ENCODE measurements at places on chromosomes 3 and 15.

- peak; percentile 82 for DNase-seq
These were observed 64.3 kb downstream of the FNDC3B start for GRCh38 chr3:172103724-172104123.

GRCh38 chr15:51775967-51776816, 24.8 kb downstream of the TMOD2 start:
- peak; percentile 57 for DNase-seq

DNA sequence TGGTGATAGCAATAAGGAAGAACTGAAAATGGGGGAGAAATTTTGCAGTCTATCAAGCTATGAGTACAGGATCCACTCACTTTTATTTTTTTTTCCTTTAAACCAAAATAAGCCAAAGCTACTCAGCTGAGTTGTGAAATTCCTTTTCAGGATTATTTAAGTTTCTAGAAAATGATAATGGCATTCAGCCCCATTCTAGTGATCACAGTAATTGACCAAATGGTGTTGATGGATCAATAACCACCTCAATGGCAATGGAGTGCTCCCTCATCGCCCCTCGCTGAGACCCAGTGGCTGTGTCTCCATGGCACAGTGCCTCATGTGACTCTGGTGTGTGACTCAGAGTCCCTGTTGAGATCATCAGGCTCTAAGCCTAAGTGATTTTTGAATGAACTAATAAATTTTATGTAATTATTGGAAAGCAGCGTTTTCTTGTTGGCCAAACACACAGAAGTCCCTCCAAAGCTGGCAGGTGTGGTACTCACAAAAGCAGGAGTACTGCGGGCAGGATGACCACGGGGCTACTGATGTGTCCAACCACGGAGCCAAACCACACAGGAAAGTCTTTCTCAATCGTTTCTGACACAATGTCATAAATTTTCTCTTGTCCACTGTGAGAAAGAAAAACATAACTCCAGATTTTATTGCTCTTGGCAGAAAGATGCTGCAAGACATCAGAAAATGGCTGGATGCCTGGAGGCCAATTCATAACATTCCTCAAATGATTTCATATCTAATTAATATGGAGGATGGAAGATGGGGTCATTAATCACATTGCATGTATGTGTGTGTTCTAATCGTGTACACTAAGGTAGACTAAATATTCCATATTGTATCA, 14.4 kb upstream of the STARD5 start:
- peak; percentile 97 for DNase-seq

- DNase-seq: no peak
These were observed 26.3 kb upstream of the AVEN start for GRCh38 chr15:34065261-34065660.

DNA sequence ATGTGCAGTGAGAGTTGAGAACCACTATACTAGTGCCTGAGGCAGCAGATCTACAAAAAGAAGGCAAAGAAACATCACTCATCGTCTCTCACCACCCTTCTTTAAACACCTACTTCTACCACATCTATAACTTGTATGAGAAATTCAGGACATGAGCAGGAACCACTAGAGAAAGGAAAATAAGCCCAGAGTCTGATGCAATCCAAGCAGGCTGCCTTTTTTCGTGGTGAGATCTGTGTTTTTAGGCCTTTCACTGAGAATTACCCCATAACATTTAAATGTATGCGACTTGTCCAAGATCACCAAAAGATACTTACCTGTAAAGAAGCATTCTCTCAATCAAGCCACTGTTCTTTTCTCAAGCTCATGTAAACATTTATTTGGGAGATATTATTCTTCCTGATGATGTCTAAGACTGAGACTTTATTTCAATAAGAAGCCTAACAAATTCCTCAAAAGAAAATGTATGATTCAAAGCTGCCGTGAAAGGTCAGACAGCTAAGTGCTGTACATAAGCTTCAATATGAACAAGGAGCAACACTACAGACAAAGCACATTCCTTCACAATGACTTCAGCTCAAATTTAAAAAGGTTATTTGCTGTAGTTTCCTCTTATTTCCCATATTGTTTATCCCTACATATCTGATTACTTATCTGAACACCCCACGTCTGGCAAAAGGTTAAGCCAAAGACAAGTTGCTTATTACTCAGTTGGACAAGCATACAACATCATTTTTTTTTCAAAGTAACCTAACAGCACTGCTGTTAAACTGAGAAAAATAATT, 16.5 kb downstream of the SPICE1 start:
- DNase-seq: peak; percentile 61

DNA sequence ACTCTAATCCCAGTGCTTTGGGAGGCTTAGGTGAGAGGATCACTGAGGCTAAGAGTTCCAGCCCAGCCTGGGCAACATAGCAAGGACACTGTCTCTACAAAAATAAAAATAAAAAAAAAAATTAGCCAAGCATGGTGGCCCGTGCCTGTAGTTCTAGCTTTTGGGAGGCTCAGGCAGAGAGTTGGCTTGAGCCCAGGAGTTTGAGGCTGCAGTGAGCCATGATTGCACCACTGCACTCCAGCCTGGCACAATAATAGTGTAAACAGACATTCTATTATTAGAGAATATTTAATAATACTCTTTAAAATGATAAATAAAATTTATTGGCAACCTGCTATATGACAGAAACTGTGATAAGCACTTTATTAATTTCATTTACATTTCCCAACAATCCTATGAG, 908.9 kb downstream of the TUSC7 start:
- DNase-seq: no peak

DNA sequence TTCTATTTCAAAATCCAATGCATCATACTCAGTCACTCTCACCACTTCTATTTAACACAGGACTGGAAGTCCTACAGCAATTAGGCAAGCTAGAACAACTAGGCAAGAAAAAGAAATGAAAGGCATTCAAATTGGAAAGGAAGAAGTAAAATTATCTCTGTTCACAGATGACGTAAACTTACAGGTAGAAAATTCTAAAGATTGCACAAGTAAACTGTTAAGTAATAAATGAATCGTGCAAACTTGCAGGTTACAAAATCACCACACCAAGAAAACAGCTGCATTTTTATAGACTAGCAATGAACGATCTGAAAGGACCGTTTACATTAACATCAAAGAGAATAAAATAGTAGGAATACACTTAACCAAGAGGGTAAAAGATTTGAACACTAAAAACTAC, 36.2 kb downstream of the CHST2 start:
- DNase-seq: no peak

DNA sequence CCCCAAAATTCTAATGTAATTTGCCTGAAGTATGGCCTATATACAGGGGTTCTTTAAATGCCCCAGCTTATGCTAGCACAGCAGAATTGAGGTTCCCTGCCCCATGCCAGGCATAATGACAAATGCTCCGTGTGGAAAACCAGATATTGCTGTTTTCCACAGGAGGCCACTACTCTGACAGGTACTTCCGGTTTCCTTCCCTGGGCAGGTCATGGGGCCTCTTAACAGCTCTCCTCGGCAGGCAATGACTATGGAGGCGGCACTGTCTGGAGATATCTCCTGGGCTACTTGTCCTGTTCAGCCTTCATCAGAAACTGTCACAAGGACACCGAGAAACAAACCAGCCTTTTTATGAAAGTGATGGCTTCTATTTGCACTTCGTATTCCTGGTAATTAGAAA, 54.8 kb downstream of the SLC7A14 start:
- DNase-seq: no peak

- DNase-seq: peak; percentile 16
These were observed at the start of gene CNTN6 for GRCh38 chr3:1092771-1093170. TSS of gene CNTN6 (plus strand) at chr3:1093024. CDS start at chr3:1148009, 54,985 bp downstream.

DNA sequence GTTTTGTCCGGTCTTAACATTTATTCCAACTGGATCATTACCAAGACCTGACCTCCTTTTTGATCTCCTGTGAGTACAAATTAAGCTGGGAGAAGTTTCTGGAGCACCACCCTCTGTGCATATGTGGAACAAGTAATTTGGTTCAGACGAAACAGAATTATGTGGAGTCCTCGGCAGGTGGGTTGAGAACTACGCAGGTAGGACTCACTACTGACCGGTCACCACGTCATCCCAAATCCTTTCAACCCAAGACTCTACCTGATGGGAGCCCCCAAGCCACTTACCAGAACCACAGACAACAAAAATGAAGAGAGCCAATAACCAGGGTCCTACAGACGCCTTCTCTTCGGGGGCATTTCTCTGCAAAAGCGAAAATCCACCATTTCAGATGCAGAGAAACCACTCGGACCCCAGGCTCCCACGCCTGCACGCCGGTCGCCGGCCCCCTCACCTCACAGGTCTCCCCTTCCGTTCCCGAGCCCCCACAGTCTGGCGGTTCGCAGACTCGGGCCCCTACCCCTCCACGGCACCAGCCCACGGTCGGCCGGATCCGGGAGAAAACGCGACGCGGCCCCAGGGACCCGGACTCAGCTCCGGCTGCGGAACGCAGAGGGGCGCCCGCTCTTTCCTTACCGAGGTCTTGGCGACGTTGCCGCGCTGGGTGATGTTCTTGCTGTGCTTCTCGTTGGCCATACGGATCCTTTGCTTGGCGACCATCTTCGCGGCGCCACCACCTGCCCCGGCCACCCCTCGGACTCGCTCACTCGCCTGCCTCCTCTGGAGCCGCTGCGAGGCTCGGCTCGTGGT, 674 bp downstream of the SERP1 start:
- DNase-seq: peak; percentile 32

DNA sequence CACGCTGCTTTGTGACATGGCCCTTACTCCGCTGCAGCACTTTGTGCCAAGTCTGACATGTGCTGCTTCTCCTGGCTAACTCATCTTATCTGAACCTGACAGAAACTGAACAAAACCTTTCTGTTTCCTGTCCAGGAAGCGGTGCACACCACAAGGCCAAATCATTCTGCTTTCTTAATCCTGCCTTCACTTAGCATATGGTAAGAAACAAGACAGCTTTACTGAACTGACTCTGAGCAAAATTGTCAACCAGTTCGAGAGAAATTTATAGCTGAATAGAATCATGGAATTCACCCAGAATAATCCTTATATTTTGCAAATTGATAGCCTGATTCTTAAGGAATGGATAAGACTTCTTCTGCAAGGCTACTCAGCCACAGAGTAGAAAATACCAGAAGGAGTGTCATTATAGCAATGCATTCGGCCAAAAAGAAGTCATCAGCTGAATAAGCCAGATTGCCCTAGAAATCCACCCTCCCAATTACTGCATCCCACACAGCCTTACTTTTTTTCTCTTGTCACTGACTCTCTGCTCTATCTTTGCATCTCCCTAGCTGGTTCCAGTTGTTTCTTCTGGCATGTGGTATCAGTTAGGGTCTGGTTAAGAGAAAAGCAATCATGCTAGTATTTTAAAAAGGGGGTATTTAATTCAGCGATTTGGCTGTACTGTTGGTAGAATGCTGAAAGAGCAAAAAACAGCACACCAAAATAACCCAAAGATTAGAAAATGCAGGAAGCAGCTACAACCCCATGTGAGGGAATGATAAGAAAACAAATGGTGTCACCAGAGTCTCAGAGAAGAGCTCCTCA, 41.6 kb upstream of the STRIT1 start:
- peak; percentile 19 for DNase-seq

GRCh38 chr15:49036650-49037545, 9.3 kb downstream of the SECISBP2L start:
- peak; percentile 31 for DNase-seq

DNA sequence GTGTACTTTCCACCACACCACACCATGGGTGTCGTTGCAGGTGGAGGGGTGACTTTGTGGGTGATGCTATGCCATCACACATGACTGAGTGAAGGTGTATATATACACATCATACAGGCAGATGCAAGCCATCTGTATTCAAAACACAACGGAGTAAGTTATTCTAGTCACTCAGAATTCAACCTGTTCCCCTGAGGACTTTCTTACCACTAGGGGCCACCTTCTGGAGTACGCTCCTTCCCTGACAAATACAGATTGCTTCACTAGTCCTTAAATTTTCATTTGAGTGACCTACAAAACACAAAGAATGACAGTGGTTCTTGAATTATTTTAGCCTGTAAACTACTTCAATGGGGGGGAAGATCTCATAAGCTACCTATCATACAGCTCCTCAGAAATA, 52.8 kb upstream of the NTRK3 start:
- no peak for DNase-seq

GRCh38 chr15:54364961-54365360, 386.7 kb downstream of the UNC13C start:
- DNase-seq: no peak

DNA sequence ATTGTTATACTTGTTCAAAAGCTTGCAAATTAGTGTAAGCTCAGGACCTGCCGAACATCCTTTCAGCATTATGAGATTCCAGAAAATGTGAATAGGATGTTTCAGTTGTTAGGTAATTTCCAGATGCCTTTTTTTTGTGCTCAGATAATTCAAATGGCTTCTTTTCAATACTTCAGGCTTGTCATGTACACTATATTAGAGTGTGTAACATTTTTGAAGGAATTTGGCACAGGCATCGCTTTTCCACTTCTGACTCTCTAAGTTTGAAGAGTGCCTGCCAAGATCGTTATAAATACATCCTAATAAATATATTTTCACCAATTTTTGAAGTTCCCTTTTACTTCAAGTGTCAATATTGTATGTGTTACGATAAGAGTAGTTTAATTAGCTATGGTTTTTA, 35.2 kb downstream of the CADM2 start:
- DNase-seq: no peak

DNA sequence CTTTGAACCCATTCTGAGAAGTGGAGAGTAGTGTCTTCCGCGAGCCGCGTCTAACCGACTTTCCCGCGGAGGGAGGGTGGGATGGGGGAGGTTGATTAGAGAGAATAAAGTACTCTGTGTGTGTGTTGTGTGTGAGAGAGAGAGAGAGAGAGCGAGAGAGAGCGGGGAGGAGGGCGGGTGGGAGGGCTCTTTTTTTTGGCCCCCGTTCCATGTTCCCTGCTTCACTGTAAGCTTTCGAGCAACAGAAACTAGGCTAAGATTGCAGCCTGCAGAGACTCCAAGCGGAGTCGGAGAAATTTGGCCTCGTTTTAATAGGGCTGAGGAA, 1.6 kb upstream of the MEIS2 start:
- peak; percentile 90 for DNase-seq

GRCh38 chr15:24985224-24985623, 30.4 kb downstream of the SNRPN start:
- no peak for DNase-seq

All from fibroblast of the aortic adventitia (primary cell).